ENCODE measurements at places on chromosomes 16 and 17.

DNA sequence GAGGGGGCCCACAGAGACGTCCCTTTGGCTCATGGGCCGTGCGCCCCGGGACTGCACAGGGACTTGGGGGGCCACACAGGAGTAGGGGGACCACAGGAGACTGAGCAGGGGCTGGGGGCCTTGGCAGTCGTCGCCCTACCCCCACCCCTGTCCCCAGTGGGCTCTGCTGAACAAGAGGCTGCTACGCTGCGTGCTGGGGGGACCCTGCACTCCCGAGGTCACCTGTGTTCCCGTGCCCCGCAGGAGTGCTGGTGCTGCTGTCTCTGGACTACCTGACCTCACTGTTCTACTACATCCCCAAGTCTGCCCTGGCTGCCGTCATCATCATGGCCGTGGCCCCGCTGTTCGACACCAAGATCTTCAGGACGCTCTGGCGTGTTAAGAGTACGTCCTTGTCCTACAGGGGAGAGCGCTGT lies 14.4 kb upstream of the RNF213 start:
- DNase-seq = no peak

- DNase-seq = no peak
These were observed 1.2 kb downstream of the FOXF1 start for GRCh38 chr16:86511317-86512161.

- no peak for DNase-seq
These were observed 30.5 kb downstream of the SLC5A11 start for GRCh38 chr16:24876231-24876630.

GRCh38 chr16:55325080-55325447 lies 1.1 kb downstream of the IRX6 start:
- DNase-seq = no peak

DNA sequence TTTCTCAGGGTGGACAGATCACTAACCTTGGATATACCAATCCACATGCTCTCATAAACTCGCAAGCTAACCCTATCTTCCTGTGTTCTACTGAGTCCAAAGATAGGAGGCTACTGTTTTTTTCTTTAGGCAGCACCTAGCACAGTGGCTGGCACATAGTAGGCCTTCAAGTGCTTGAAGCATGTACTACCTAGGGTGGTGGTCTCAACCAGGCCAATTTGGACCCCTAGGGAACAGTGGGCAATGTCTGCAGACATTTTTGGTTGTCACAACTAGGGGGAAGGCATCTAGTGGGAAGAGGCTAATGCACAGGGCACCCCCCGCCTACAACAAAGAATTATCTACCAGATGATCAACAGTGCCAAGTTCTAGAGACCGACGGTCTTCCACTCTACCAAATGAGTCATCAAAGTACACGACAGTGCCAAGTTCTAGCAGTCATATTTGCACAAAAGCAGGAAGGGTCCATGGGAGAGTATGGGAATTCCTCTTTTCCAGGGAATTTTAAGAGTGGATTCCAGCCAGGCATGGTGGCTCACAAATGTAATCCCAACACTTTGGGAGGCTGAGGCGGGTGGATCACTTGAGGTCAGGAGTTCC lies 390.3 kb downstream of the SLC39A11 start:
- no peak for DNase-seq

DNA sequence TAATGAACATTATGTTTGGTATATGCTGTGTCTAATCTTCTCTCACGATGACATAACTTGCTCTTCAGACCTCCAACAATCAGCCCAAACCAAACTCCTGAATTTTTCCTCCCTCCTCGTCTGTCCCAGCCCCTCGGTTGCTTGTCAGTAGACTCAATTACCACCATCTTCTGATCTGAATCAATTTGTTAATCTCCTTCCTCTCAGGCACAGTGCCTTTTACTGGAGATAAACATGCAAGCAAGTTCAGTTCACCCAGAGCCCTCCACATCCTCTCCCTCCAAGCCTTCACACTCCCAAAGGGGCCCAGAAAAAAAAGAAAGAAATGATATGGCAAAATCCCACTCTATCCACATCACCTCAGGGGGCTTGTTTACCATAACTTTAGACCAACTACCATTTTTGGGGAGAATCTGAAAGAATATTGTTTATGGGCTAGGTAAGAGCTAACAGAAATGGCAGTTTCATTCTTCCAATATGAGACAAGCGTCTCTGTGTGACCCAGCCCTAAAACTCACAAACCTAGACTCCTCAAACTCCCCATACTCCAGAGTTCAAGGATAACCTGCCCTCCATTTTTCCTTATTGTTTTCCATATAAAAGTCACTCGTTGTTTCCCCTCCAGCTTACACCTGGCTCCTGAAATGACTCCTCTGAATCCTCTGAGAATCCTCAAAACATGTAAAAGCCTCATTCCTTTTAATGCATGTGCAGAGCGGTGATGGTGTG lies 1.5 kb downstream of the TEX2 start:
- no peak for DNase-seq

GRCh38 chr17:14762736-14763479 lies 462.0 kb downstream of the HS3ST3B1 start:
- DNase-seq = no peak

DNA sequence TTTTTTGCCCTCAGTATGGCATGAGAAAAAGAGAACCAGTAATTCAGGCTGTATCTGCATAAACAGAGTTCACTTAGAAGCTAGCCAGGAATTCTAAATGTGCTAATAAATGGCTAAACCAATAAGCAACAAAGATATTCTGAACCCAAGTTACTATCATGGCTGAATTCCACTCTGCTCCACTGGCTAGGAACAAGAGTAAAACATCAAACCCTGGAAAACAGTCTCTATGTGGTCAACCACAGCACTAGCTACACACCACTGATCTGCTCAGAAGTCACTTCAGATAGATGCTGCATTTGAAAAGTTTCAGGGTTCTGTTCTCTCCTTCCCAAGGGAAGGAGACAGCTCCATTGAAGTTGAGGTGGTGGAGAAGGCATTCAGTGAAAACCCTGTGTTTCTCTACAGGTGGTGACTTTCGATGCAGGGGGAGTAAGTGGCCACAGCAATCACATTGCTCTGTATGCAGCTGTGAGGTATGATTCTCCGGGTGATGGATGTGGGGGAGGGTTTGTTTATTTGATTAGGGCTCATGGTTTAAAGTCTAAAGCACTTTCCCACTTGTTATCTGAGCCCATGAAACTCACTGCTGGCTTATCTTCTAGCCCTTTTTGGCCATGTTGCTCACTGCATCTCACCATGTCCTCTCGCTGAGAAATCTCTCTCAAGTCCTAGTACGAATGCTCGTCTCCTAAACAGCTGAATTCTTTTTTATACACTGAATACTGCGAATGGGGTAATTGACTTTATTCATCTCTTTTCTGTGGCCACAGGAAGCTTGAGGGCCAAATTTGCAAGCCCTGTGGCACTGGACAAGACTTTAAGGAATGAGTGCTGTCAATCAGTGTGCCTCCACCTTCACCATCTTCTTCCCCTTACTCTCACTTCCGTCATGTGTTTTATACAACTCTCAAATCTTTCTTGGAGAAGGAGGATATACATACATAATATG lies 39.9 kb downstream of the CENPV start:
- no peak for DNase-seq

- DNase-seq = no peak
These were observed 43.6 kb downstream of the RPA1 start for GRCh38 chr17:1873418-1873817.

GRCh38 chr17:17845046-17845775 lies 8.4 kb upstream of the SREBF1 start:
- no peak for DNase-seq

DNA sequence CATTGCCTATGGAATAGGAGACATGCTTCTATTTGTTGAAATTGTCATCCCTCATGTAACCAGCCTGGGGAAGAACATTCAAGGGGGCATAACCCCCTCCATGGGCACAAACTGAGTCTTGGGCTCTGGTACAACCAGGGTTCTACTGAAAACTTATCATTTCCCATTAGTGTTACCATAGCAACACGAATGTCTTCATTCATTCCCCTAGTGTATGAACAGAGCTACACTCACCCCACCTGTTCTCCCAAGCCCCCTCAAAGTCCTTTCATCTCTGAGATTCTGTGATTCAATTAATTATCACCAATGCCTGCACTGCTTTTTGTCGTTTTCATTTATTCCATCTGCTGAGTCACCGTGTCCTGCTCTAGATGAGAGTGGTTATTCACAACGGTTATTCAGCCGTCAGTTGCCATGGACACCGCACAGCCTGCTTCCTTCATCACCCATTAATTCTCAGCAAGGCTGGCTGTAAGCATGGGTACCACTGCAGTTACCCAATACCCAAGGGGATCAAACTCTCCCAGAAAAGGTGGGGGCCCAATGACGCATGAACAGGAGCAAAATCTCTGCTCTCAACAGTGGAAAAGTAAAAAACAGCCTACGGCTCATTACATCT lies 1.6 kb upstream of the GAST start:
- DNase-seq = no peak

GRCh38 chr16:88378401-88378800 lies 4.4 kb upstream of the ZNF469 start:
- DNase-seq = no peak

- no peak for DNase-seq
These were observed 541 bp downstream of the RHBDF2 start for GRCh38 chr17:76500747-76501017.

All from T follicular helper cell (primary cell).